ENCODE measurements at places on chromosomes 4 and X. TPM values are rescaled to one million over a fixed set of nuclear protein-coding genes. Genes with fewer than 3 reads are reported as not detected.

The ARR3 gene
- not detected for total RNA-seq

The PNMA6E gene
- total RNA-seq, result not detected

The PLCXD1 gene
- 4.2 TPM for total RNA-seq

The ARHGAP36 gene
- not detected for total RNA-seq

The FHDC1 gene
- total RNA-seq, result 0.99 TPM

The HHIP gene
- 14.3 TPM for total RNA-seq

The TREX2 gene
- 1.6 TPM for total RNA-seq

The TRIM60 gene
- not detected for total RNA-seq

The SSX2B gene
- not detected for total RNA-seq

The STAP1 gene
- not detected for total RNA-seq

The RAB40AL gene
- 1.3 TPM for total RNA-seq

The SSX1 gene
- not detected for total RNA-seq

The ITM2A gene
- 30.0 TPM for total RNA-seq

The GSX2 gene
- total RNA-seq, result not detected

The HPSE gene
- 0.52 TPM for total RNA-seq

The BTK gene
- total RNA-seq, result 2.6 TPM

The MOB1B gene
- 12.7 TPM for total RNA-seq

The FAM114A1 gene
- 30.6 TPM for total RNA-seq

The TRAPPC2 gene
- 14.5 TPM for total RNA-seq

The PTTG2 gene
- 9.2 TPM for total RNA-seq

The TCEAL3 gene
- total RNA-seq, result 21.8 TPM

The SMIM10L2A gene
- total RNA-seq, result 2.9 TPM

The MCUB gene
- 2.9 TPM for total RNA-seq

The GPR50 gene
- not detected for total RNA-seq

The KLKB1 gene
- 3.1 TPM for total RNA-seq
